ENCODE measurements at places on chromosomes 2 and 18. TPM values are rescaled to one million over a fixed set of nuclear protein-coding genes. Genes with fewer than 3 reads are reported as not detected.

CTLA4 gene
- 0.16 TPM for polyA plus RNA-seq

ST8SIA5 gene
- 0.77 TPM for polyA plus RNA-seq

- no peak for DNase-seq
Measured at GRCh38 chr2:73343992-73344391, 41.6 kb upstream of the ALMS1 start.

DNA sequence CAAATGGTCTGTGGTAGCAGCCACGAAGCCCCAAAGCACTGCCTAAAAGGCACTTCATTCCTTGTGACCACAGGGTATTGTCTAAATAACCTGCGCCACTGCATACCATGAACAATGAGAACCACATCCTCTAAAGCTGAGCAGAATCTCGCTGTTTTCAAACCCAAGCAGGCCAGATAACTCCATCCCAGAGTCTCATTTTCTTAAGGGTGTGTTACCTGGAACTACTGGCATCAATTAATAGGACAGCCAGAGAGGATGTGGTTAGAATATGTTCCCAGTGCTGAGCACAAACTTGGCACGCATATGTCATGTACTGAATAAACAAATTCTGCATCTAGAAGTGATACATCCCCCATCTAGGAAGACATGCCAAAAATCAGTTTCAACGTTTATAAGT lies 13.0 kb downstream of the VPS4B start:
- no peak for DNase-seq

DNA sequence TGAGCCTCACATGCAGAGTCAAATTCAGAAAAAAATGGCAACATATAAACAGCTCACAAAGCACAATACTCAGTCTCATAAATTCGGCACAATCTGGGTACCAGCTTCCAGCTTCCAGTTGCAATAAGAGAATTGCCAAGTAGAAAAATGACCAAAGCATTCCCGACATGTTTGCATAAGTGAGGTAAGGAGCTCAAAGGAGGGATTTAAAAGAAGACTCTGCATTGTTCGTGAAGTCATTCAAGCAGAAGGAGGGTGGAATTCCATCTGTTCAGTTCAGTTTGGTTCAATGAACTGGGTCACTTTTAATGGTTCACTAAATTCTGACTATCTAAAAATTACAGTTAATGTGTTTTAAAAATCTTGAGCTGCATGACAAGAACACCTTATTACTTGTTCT lies 106.7 kb upstream of the KLHL14 start:
- DNase-seq, result no peak
